Effector memory CD4-positive, alpha-beta T cell (primary cell): ENCODE measurements at places on chromosomes 3 and 15.

- DNase-seq: no peak
These were observed 90.0 kb downstream of the ANO10 start for GRCh38 chr3:43531835-43532234.

DNA sequence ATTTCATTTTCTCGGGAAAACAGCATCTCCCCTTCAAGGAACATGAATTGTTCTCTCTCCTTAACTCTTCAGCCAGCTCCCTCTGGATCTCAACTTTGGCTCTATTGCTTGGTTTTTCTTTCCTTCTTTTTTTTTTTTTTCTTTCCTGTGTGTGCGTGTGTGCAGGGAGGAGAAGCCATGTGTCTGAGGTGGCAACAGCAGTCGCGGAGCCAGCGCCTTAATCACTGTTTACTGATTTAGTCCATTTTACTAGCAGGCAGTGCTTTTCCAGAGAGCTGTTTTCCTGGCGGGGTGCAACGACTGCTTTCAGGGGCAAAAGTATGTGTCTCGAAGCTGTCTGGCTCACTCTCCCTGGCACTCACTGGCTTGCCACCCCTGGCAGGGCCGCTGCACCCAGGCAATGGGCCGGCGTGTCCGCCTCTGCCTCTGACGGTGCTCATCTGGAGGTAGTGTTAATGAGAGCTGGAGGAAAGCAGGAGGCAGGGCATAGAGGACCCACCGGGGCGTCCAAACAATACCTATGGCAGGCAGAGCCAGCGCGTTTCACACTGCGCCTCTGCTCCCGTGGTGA is 835.4 kb upstream of the NR2F2 start:
- DNase-seq: no peak

GRCh38 chr3:33886015-33886414 is 87.6 kb downstream of the PDCD6IP start:
- DNase-seq: no peak

GRCh38 chr3:120661945-120662344 is 20.1 kb downstream of the HGD start:
- no peak for DNase-seq

GRCh38 chr3:189235214-189235613 is 63.4 kb downstream of the TPRG1 start:
- no peak for DNase-seq

DNA sequence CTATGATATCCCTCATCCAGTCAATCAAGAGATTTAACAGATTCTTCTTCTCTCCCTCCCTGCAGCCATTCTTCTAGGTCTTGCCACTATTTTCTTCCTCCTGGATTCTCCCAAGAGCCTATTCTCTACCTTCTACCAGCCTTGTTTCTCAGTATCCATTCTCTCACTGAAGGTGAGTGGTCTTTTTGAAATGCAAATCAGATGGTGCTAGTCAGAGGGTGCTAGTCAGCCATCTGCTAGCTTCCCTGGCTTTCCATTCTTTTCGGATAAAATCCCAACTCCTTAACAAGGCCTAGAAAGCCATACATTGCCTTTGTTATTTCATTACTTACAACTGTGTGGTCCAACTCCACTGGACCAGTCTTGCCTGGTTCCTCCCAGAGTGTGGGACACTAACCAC is 734.3 kb upstream of the CFAP20DC start:
- DNase-seq: no peak
